Activated CD4-positive, alpha-beta T cell treated with anti-CD3 and anti-CD28 coated beads, Interleukin-2, amount 50 U/mL, for 4 hours (primary cell): ENCODE measurements at places on chromosomes 1 and 21.

- DNase-seq = no peak
These were observed 298.4 kb downstream of the ADGRL2 start for GRCh38 chr1:82099170-82099569.

DNA sequence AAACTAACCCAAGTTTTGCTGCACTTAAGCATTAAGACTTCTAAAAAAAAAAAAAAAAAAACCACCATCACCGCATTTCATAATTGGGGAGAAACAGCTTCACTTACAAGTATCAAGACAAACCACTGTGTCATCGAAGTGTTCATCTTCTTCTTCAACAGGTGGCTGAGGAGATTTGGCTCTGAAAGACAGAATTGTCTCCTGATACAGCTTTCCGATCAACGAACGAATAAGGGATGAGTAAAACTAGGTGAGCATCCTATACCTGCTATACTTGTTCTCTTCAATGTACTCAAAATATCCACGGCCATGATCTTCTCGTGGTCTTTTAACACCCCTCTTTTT is 2.0 kb downstream of the HNRNPU start:
- no peak for DNase-seq

DNA sequence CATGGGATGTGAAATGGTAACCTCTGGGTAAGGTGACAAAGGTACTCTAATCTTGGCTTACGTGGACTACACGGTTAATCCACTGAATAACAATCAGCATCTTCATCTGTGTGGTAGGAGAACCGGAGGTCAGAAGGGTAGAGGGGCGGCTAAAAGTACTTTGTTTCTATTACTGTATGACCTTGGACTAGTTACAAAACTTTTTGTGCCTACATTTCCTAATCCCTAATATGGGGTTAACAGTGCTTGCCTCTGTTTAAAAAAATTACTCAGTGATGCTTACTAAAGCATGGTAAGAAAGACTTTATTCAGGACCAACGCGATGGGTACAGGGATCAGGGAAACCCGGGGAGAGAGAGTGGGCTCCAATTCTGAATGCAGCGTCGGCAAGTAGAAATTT is 1.7 kb upstream of the MRPS6 start:
- DNase-seq = no peak

DNA sequence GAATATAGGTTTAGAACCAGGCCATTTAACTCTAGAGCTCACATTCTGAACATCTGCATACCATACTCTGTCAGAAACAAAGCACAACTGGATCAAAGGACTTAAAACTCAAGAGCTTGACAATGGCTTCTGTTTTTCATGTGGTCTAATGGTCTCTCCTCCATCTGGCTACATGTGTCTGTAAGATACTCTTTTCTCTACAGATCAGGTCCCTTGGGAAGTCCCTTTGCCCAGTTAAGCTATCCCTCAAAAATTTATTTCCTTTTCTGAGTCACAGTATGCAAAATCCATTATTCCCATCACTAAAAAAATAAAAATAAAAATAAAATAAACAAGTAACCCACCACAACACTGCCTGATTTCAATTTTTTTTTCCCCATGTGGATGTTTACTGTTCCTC is 357.0 kb upstream of the PRMT6 start:
- DNase-seq = no peak

- no peak for DNase-seq
These were observed 142.6 kb downstream of the SLC35F3 start for GRCh38 chr1:234047123-234047522.

DNA sequence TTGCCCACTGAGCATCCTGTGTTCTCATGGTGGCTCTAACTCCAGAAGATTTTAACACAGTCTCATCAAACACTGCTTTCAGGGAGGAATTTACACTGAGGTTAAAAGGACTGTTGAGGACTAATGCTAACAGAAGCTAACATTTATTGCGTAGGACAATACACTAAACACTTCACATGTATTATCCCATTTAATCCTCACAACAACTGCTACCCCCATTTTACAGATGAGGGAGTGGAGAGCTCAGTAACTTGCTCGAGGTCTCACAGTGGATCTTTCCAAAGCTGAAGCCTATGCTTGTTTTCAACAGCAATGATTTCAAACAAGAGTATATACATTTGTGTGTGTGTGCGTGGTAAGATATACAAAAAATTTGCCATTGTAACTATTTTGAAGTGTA is 13.9 kb downstream of the ATF3 start:
- DNase-seq = no peak
